Mucosa of descending colon (tissue), 3 donors: ENCODE measurements at places on chromosomes 11 and 22. TPM values are rescaled to one million over a fixed set of nuclear protein-coding genes. Genes with fewer than 3 reads are reported as not detected.

- no peak for DNase-seq
These were observed 37.0 kb downstream of the SGSM1 start for GRCh38 chr22:24843048-24843447.

DNA sequence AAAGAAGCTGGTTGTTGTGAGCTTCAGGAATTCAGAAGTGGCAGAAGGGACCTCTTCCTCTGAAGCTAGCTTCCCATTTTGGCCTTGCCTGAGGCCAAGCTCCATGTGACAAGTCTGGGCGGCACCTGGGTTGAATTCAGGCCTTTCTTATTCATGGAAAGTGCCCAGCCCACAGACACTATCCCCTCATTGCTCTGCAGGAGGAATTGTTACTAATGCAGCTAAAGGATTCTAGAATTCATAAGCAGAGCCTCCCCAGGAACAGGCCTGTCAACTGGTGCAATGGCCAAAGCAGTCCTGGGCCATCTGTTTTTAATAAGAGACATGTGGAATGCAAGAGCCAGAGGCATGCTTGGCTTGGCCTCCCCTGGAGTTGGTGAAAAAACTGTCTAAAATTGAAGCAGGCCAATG is 71.4 kb downstream of the SLC1A2 start:
- DNase-seq: no peak

- DNase-seq: no peak
These were observed 88.1 kb downstream of the XRRA1 start for GRCh38 chr11:74860743-74861142.

GRCh38 chr11:111422494-111423249 is 43.6 kb upstream of the POU2AF1 start:
- DNase-seq: peak; percentile 79

DNA sequence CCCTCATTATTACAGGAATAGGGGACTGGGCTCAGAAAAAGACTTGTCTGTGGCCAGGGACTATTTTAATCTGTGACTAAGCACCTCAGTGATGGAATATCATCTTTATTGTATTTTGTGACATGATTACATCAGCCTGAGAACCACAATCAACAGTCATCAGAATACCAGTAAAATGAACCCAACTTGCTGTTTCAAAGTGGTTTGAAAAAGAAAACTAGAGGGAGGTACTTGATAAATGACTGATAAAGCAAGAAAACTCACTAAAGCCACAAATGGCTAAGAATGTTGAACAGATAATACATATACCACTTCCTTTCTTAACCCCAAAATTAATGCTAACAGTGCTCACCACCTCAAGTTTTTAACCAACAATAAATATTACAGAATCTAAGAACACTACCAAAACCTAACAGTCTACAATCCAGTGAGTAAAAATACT is 155.7 kb downstream of the ATG16L2 start:
- DNase-seq: no peak

DNA sequence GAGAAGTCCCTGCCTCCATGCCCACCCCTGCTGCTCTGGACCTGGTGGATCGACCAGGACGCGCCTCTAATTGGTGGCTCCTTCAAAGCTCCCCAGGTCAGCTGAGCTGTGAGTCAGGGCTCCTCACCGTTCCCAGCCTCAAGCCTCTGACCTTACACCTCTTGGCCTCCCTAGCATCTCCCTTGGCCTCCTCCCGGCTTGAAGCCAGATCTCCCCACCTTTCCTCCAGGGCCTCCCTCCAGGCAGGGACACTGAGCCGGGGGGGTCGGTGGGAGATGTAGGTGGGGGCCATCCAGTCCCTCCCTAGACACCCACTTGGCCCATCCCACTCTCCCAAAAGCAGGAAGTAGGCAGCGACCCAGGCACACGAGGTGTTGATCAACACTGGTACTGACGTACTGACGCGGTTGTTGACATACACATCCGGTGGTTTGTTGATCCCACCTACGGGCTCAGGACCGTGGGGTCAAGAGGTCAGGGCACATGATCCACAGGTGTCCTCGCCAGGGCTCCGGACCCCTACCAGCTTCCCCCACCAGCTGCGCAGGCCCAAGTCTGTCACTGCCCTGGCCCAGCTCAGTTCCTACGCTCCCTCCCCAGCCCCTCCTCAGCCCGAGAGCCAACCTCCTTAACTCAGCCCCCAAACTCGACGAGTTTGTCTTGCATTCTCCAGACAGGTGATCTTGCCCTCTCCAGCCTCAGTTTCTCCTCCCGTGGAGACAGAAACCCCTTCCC is 802 bp downstream of the ATG2A start:
- peak; percentile 58 for DNase-seq

The NCAM1 gene
- total RNA-seq: 9.3 TPM

GRCh38 chr11:66653123-66653522 is 14.6 kb downstream of the RBM4 start:
- no peak for DNase-seq

DNA sequence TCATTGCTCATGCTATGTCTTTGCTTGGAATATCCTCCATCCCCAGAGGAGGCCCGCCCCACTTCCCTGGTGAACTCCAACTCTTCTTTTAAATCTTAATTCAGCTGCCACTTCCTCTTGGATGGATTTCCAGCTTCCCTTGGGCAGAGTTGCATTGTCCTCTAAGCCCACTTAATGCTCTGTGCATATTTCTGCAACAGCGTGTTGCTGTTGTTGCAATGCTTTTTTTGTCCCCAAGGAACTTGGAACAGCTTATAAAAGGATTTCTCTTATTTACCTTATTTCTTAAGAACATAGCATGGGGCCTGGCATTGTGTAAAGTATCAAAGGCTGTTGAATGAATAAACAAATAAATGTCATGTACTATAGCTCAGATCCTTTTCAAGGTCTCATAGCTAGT is 507.4 kb downstream of the METTL15 start:
- DNase-seq: no peak

- no peak for DNase-seq
These were observed 210.6 kb downstream of the NTM start for GRCh38 chr11:131581046-131581445.

- no peak for DNase-seq
These were observed 10.4 kb downstream of the ADORA2A start for GRCh38 chr22:24437741-24438328.

GRCh38 chr11:86795949-86796348 is 4.4 kb upstream of the PRSS23 start:
- no peak for DNase-seq

GRCh38 chr22:41308544-41308947 is 7.2 kb downstream of the ZC3H7B start:
- DNase-seq: peak; percentile 52

The TRMT112 gene
- total RNA-seq: 122 TPM

- DNase-seq: no peak
These were observed 47.9 kb downstream of the ALX4 start for GRCh38 chr11:44261800-44262591.

- DNase-seq: peak; percentile 27
These were observed 13.3 kb downstream of the ASCL2 start for GRCh38 chr11:2256951-2257700.

The TENM4 gene
- total RNA-seq: 1.6 TPM

GRCh38 chr22:49599039-49599438 is 228.6 kb downstream of the BRD1 start:
- DNase-seq: no peak

DNA sequence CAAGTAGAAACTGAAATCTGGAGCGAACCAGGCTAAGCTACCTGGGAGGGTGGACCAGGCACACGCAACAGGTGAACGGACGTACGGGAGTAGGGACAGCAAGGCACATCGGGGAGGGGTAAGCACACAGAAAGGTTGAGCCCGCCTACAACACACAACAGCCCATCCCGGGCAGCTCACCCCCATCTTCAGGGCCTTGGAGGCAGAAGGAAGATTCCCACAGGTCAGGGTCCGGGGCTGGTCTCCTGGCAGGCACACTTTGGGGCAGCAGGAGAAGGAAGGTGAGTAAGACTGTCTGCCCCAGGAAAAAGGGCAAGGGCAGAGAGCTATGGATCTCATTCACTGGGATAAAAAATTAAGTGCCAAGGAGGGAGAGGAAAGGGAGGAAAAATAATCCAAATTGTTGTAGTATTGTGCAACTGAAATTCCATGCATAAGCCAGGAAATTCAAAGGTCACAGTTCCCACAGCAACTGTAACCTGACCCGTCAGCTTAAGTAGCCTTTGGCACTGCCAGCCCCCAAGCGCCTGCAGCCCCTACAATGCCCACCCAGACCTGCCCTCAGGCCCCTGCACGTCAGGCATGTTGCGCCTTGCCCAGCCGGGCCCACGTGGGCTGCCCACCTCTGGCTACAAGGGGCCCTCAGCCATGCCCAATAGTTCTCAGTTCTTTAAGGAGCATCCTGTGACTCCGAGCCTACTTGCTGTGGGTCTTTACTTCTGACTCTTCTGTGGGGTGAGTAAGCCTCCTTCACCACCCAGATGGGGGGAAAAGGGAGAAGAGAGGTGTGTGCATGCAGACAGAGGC is 51.8 kb downstream of the MICAL3 start:
- DNase-seq: no peak

The NAALAD2 gene
- total RNA-seq: 1.2 TPM

DNA sequence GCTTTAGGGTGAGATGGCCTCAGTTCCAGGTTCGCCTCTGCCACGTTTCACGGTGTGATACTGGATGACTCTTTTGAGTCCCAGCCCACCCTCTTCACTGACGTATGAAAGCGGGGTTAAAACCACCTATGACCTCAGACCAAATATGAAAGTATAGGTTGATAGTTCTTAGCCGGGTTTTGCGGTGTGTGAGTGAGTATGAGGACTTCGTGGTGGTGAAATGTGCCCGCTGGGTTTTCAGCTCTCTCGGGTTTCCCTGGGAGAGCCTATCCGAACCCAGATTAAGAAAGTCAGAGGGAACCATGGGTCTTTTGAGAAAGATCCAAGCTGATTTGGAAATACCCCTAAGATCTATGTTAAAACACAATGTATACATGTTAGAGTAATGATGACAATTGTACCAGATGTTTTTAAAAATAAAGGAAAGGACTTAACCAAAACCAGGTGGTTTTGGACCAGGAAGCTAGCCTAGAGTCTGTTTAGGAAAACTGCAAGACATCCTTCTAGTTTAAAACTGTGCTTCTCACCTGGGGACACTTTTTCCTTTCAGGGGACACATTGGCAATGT is 25.8 kb upstream of the ST3GAL4 start:
- DNase-seq: no peak

- DNase-seq: no peak
These were observed 4.1 kb downstream of the CCDC188 start for GRCh38 chr22:20146777-20147176.

DNA sequence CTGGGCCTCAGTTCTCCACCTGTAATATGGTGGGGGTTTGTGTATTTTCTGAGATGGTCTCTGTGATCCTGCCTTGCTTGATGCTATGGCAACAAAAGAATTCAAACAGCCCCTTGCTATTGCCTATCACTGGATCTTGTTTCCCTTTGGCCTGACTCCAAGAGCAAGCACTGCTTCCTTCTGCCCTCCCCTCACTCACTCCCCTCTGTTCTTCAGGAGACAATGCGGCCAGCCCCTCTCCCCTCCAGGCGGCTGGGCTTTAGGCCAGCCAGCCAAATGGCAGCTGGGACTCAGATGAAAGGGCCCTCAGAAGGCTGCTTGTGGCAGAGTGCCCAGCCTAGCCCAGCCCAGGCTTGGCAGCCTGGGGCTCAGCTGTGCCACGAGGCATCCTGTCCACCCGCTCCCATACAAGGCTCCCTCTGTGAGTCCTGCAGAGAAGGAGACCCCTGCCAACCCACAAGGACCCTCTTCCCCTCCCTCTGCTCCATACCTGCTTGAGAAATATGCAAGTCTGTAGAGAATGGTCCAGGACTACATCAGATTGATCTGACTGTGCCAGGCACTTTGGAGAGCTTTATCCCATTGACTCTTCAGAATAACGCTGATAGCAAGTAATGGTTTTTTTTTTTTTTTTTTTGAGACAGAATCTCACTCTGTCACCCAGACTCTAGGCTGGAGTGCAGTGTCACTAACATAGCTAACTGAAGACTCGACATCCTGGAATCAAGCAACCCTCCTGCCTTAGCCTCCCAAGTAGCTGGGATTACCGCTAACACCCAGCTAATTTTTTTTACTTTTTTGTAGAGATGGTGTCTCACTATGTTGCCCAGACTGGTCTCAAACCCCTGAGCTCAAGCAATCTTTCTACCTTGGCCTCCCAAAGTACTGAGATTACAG is 7.6 kb upstream of the KCTD14 start:
- DNase-seq: peak; percentile 84
